ENCODE measurements at places on chromosomes 6 and 20. TPM values are rescaled to one million over a fixed set of nuclear protein-coding genes. Genes with fewer than 3 reads are reported as not detected.

The BTNL2 gene
- total RNA-seq: not detected

The TBPL1 gene
- 20.1 TPM for total RNA-seq

The MAP7 gene
- total RNA-seq: 17.7 TPM

The OPRL1 gene
- total RNA-seq: 0.30 TPM

The RGL2 gene
- 49.2 TPM for total RNA-seq

The HAO1 gene
- not detected for total RNA-seq

The RSPH9 gene
- not detected for total RNA-seq

The LST1 gene
- not detected for total RNA-seq

The OR2H2 gene
- not detected for total RNA-seq

The SLC17A9 gene
- 0.34 TPM for total RNA-seq

The TGM2 gene
- total RNA-seq: 31.0 TPM

The TMEM244 gene
- not detected for total RNA-seq

The MAS1 gene
- not detected for total RNA-seq

The CALHM4 gene
- total RNA-seq: not detected

The DNAJC5 gene
- 64.2 TPM for total RNA-seq

The ARMC12 gene
- not detected for total RNA-seq

The HLA-DQB2 gene
- total RNA-seq: 1.7 TPM

The PCSK2 gene
- not detected for total RNA-seq

The PPDPF gene
- total RNA-seq: 298 TPM

The RGS19 gene
- total RNA-seq: 20.8 TPM

The GINS1 gene
- total RNA-seq: 7.1 TPM

All from hair follicular keratinocyte (primary cell).